ENCODE measurements at places on chromosomes 5 and 9. TPM values are rescaled to one million over a fixed set of nuclear protein-coding genes. Genes with fewer than 3 reads are reported as not detected.
A peak's percentile ranks its signal among the peaks of the same experiment; 100 is the strongest.

Gene POLK
- total RNA-seq = 27.9 TPM

Gene HSPA4
- total RNA-seq = 169 TPM

Gene CA9
- total RNA-seq = 1.5 TPM

- no peak for DNase-seq
These were observed 359.2 kb upstream of the ZNF462 start for GRCh38 chr9:106503759-106504158.

DNA sequence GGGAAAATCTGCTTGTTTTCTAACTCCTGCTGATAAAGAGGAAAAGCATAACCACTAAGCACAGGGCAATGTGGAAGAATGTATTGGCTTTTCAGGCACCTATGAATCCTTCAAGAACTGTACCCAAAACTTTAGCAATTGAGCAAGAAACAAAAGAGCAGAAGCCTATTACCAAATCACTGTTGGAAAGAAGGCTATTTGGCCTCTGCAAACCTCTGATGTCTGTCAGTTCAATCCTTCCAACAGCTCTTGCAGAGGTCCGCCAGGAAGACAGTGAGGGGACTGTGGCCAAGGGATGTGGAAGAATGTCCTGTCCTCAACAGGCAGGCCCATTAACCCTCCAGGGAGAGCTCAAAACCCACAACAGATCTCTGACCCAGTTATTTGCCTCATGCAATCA is 328.6 kb downstream of the ENC1 start:
- peak; percentile 63 for DNase-seq

GRCh38 chr9:116806075-116806474 is 119.0 kb downstream of the TRIM32 start:
- peak; percentile 3 for DNase-seq

DNA sequence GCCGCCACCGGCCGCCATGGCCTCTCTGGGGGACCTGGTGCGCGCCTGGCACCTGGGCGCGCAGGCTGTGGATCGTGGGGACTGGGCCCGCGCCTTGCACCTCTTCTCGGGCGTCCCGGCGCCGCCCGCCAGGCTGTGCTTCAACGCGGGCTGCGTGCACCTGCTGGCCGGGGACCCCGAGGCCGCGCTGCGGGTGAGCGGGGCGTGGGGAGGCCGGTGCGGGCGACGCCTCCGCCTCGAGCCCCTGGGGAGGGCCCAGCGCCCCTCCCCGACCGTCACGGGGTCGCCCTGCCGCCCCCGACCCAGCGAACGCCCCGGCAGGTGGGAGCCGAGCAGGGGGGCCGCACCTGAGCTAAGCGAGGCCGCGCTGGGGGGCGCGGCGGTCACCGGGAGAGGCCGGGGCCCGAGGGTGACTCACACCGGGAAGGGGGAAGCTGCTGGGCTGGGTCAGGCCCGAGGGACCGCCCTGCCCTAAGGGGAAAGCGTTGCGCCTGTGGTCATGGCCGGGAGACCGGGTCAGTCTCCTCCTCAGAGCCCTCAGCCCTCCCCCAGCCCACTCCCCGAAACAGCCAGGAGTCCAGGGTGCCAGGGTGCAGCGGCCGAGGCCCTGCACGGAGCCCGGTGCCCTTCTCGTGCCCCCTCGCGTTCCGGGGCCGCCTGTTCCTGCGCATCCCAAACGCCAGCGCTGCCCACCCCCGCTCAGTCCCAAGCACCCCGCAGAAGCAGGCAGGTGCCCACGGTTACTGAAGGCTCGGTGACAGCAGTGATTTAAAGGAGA is 510 bp downstream of the NOXA1 start:
- no peak for DNase-seq

- peak; percentile 52 for DNase-seq
These were observed 139.8 kb upstream of the RPS23 start for GRCh38 chr5:82417776-82418607.

DNA sequence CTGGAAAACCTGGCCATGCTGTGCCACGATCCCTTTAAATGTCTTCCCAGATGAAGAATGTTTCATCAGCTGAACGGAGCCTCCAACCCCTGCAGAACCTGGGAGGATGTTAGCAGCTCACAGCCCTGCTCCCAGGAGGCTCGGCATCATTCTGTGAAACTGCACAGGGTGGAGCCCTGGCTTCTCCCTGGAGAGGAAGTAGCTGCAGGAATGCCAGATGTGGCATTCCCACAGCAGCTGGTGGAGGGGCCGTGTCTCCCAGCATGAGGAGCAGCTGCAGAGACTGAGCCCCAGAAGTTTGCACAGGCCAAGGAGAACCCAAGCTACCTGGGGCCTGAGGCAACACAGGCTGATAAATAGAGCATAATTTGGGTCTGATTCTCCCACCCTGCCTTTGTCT is 165.8 kb upstream of the MAP3K1 start:
- DNase-seq = peak; percentile 8

DNA sequence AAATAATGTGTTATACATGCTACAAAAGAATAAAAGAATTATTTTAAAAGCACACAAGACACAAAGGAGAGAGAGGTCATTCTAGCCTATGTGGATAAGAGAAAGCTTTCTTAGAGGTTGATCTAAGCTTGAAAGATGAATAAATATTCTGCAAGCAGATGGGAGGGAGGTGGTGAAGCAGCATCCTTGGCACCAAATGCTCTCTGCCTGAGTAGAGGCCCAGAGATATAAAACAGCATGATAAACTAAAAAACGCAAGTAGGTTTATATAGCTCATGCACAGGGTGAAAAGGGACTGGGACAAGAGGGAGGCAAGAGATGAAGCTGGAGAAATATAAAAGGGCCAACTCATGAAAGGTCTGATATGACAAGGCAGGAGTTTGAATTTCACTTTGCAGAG is 283.2 kb upstream of the POU5F2 start:
- no peak for DNase-seq

DNA sequence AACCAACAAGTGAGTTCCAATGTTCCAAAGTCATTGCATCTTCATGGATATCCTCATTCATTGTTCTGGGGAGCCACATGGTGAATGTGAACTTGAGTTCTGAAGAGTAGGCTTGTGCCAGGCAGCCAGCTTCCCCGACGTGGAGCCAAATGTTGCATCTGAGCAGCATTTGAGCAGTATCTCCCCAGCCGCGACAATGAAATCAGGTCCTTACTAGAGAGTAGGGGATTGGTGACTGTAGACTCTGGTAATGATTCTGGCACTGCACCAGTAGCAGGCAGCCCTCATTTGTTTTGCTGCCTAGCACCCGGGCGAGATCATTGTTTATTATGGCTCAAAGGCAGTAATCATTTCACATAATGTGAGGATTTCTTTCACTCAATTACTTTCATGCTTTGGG is 451.4 kb upstream of the C9orf72 start:
- DNase-seq = no peak

DNA sequence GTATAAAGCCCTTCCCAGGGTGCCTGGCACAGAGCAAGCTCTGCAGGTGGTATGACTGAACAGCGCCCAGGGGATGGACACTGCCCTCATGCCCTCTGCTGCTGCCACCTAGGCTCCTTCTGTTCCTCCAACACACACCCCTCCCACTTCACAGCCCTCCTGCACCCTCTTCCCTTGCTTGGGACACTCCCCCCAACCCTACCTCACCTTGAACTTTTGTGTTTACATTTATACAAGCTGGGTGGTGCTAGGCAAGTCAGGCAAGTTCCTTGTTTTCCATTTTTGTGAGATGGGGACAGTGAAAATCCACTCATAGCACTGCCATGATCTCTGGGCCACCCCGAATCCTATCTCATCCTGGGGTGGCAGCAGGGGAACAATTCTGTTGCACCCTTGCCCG is 18.8 kb upstream of the CORO2A start:
- no peak for DNase-seq

DNA sequence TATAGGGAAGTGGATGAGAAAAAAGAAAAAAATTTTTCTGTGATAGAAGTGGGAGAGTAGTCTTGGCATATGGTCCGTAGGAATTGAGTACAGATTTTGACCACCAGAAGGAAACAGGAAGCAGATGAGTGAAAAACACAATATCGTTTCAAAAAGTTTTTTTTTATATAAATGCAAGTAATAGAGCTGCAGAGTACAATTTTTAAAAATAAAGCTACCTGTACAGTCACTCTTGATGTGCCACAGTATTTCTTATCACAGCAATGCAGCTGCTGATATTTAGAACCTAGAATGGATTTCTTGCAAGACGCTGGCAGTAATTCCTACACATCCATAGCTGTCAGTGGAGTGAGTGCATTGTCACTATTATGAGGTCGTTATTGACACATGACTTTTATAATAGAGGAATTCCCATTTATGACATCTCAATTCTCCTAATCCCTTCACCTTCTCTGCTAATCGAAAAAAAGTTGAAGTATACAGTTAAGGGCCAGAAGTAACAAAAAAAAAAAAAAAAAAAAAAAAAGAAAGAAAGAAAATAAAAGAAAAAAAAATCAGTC is 477.7 kb downstream of the TAF11L14 start:
- DNase-seq = no peak

- DNase-seq = no peak
These were observed 41.8 kb downstream of the TNFSF8 start for GRCh38 chr9:114888607-114889006.

GRCh38 chr9:92480986-92481633 is 1.2 kb downstream of the ASPN start:
- peak; percentile 52 for DNase-seq

GRCh38 chr9:70427161-70427945 is 12.9 kb upstream of the KLF9 start:
- DNase-seq = peak; percentile 63

- DNase-seq = peak; percentile 90
These were observed 91.4 kb downstream of the C9orf152 start for GRCh38 chr9:110116543-110116885.

DNA sequence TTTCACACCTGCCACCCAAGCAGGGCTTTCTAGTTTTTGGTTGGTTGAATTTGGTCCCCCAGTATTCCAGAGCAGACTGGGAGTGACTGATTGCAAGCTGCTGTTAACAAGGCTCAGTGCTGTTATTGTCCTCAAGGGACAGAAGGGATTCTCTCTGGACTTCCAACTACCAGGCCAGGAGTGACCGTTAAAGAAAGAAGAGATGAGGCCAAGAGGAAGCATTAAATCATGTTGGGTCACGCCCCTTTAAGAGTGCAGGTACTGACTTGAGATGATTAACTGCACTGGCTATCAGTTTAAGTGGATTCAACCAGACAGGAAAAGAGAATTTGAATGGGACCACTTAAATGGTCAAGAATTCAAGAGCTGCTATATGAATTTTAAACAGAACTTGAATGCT is 220.8 kb upstream of the PCSK5 start:
- DNase-seq = no peak
